ENCODE measurements at places on chromosomes 1 and 21. TPM values are rescaled to one million over a fixed set of nuclear protein-coding genes. Genes with fewer than 3 reads are reported as not detected.

DNA sequence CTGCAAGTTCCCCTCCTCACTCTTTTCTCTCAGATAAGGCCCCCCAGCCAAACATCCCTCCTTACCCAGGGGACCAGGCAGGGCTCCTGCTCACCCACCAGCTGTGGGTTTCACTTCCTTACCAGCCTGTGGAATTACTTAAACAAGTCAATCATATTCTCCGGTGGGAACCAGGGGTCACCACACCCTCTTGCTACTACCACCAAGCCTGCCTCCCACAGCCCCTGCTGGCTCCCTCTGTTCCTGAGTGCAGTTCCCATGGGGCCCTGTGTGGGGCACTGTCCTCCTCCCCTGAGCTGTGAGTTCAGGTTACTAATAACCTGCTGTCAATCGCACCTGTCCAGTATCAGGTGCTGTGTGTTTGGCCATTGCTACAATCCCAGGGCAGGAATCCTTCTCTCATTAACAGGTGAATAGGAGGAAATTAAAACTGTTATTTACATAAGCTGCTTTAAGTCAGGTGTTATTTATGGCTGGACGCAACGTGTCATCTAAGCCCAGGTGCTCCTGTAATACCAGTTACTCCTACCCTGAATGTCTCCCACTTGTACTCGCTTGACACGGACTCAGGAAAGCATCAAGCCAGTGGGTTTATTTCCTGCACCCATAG, 53.1 kb upstream of the LBR start:
- peak; percentile 28 for DNase-seq

GPR161 gene
- not detected for polyA plus RNA-seq

DENND2D gene
- 145 TPM for polyA plus RNA-seq

- DNase-seq = no peak
Observed at GRCh38 chr1:33753087-33753856, 110.6 kb upstream of the HMGB4 start.

ARHGEF16 gene
- polyA plus RNA-seq = not detected

- DNase-seq = no peak
Observed at GRCh38 chr1:180911640-180912191, 981 bp upstream of the KIAA1614 start.

- no peak for DNase-seq
Observed at GRCh38 chr1:88873737-88874349, 17.5 kb downstream of the GTF2B start.

All from immature natural killer cell (primary cell).